H4 (cell line): ENCODE measurements at places on chromosomes 12 and 14. TPM values are rescaled to one million over a fixed set of nuclear protein-coding genes. Genes with fewer than 3 reads are reported as not detected.

GRCh38 chr14:94330857-94331256, 7.7 kb upstream of the SERPINA6 start:
- no peak for DNase-seq

DNA sequence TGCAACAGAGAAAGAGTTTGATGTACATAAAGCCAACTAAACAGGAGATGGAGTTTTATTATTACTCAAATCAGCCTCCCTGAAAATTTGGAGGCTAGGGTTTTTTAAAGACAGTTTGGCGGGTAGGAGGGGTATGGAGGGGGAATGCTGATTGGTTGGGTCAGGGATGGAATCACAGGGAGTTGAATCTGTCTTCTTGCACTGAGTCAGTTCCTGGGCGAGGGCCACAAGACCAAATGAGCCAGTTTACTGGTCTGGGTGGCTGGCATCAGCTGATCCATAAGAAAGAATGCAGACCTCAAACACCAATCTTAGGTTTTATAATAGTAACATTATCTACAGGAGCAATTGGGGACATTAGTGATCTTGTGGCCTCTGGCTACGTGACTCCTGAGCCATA, 64.9 kb downstream of the RIN3 start:
- DNase-seq = no peak

GRCh38 chr14:105486974-105487448, 325 bp downstream of the CRIP1 start:
- no peak for DNase-seq

GRCh38 chr14:91046488-91047072, 13.9 kb downstream of the RPS6KA5 start:
- no peak for DNase-seq

DNA sequence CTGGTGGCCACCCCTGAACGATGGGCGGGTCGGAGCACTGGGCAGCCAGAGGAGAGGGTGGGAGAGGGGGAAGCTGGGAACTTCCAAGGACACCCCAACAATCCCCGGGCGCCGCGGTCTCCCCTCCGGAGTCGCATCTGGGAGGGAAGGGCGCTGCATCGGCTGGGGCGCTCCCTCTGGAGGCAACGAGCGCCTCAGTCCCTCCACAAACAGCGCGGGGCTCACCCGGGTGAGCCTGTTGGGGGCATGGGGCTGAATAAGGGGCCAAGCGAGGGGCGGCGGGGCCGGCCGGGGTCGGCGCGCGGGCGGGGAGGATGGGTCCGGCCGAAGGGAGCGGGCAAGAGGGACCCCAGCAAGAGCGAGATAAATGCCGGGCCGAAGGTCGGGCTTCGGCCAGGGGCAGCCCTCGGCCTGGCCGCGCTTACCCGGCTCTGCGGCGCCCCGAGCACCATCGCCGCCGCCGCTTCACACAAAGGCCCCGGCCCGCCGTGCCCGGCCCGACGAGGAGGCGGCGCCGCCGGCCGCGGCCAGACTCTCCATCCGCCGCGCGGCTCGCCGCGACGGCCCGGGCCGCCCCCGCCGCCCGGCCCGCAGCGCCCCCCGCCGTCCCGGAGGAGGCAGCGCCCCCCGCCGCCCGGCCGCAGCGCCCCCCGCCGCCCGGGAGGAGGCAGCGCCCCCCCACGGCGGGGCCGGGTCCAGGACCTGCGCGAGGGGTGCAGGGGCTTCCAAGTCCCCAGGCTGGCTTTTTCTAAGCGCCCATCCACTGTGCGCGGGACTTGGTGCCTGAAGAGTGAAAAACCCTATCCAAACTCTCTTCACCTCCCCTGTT, at the start of gene ZBTB39:
ZBTB39 (minus strand) TSS at position 567 of the 829 bp plus-strand sequence. CDS start 1,629 bp downstream, outside the sequence.
- no peak for DNase-seq

DNA sequence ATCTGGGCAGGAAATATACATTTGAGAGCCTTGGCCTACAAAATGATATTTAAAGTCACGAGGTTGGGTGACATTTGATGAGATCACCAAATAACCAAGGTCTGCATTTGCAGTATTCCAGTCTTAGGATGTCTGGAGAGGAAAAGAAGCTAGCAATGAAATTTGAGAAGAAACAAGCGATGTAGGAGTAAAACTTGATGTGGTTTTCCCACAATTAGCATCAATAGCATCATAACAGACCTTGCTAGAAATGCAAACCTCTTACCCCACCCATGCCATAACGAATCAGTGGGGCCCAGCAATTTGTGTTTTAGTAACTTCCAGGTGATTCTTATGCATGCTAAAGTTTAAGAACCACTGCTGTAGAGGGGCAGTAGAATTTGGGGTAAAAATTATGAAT, 219.9 kb downstream of the PPFIA2 start:
- DNase-seq = no peak

DNA sequence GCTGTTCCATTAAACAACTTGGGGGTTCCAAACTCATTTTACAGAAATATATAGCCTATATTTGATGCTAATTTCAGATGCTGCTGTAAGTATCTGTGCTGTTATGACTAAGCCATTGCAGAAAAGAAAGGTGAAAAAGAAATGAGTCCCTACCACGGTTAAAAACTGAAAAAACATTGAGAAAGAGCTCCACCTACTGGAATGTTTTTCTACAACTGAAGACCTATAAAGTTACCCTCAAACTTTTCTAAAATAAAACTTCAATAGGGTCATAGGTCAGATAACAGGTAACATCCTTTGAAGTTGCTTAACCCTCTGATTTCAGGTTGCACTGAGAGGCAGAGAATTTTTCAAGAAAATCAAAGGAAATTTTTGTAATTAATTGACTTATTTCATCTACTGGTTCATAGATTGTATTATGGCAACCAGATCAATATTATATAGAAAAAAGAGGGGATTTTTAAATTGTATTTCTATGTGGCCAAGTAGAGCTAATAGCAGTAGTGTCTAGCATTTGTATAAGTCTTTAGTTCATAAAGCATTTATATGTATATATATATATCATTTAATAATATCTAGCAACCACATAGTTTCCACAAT, 279.9 kb downstream of the RPS29 start:
- no peak for DNase-seq

GRCh38 chr12:64889434-64890216, 65.2 kb downstream of the TBC1D30 start:
- no peak for DNase-seq

HOXC5 gene
- total RNA-seq = not detected in 2 replicates

RHOJ gene
- 1.3 and 2.3 TPM in 2 replicates for total RNA-seq

DACT1 gene
- total RNA-seq = 10.1 and 11.7 TPM in 2 replicates

TRPV4 gene
- 0.02 TPM in 1 of 2 replicates, not detected in the other for total RNA-seq

IRAK3 gene
- 0.02 TPM in 1 of 2 replicates, not detected in the other for total RNA-seq

KRT6C gene
- not detected in 2 replicates for total RNA-seq
